ENCODE measurements at places on chromosomes 2 and 18.

DNA sequence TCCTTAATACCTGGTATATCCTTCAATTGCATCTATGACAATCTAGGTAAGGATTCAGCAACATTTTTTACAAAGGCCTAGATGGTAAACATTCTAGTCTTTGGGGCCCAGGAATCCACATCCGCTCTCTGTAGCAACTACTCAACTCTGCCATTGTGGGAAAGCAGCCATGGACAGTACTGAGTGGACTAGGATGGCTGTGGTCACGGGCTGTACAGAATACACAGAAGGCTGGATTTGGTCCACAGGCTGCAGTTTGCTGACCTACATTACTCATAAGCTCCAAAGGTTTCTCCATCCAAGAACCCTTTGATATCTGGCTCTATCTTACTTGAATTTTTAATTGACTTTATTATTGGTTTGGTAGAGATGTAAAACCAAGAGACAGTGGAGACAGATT, 418.3 kb upstream of the LRRTM1 start:
- no peak for DNase-seq

DNA sequence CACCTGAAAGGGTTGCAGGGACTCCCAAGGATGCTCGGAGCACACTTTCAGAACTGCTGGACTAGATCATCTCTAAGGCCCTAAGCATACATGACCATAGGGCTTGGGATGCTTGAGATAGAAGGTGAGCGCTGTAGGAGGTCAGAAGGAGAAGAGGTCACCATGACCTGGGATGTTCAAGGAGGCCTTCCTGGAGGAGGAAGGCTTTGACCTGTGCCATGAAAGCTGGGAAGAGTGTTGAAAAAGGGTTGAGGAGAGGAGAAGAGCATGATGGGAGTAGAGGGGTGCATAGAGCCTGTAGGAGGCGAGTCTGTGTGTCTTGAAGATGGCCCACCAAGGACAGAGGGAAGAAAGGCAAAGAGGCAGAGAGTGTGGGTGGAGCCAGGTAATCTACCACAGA, 222.4 kb downstream of the LOXHD1 start:
- DNase-seq = no peak

DNA sequence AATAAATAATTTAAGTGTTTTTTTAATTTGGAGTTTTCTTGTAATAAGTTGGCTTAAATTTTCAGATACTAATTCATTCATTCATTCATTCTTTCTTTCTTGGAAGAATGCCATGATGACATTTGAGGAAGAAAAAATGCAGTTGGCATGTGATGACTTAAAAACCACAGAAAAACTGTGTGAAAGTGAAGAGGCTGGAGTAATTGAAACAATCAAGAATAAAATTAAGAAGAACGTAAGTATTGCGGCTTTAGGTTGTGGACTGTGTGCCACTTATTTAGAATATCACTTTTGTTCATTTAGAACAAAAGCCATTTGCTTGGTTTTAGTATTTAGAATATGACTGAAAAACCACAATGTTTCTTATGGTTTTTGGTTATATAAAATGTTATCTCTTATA, 51.4 kb downstream of the TTC39C start:
- no peak for DNase-seq

DNA sequence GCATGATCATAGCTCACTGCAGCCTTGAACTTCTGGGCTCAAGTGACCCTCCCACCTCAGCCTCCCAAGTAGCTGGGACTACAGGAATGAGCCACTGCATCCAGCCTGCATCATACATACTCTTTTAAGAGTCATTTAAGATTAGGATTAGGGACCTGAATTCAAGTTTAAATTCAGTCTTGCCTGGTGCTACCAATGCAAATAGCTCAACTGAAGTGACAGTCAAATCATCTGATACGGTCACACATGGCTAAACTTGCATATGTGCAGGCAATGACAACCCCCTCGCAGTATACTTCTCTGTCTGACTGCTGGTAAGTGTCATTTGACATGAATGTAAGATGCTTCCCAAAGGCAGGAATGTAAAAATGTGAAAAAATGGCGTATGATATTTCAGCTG, 31.8 kb upstream of the TMEM131 start:
- DNase-seq = no peak

DNA sequence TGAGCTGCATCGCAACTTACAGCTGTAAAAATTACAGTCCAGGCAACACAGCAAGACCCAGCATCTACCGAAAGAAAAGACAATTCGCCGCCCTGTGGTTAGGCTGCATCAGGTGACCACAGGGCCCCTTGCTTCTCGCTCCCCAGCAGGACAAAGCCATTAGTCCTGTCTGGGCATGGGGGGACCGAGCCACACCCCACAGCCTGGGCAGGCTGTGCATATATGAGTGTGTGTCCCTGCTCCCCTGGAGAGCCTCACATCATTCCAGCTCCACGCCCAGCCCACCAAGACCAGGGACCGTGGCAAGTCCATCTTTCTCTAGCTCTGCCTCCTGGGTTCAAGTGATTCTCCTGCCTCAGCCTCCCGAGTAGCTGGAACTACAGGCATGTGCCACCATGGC, 33.9 kb downstream of the SNORC start:
- DNase-seq = no peak

DNA sequence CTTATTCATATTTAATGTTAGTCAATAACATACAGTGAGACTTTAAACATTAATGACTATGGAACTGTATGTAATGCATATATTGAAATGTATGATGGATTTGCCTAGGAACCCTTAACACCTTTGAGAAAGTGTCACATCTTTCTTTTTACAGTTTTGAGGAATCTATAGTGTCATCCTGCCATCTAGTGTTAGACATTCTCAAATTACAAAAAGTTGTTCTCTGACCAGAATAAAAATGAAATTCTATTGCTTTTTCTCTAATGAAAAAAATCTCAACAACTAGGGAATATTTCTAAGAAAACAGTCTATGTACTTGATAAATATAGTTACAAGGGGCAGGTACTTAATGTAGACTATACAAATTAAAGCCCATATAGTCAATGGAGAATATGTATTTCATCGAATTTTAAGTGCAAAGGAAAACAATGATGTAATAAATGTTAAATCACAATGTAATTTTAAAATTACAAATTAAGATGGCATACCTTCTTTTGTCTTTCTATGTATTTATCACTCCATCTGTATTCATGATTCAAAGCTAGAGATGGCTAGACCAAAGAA, 5.1 kb upstream of the CALCRL start:
- DNase-seq = peak; percentile 59

DNA sequence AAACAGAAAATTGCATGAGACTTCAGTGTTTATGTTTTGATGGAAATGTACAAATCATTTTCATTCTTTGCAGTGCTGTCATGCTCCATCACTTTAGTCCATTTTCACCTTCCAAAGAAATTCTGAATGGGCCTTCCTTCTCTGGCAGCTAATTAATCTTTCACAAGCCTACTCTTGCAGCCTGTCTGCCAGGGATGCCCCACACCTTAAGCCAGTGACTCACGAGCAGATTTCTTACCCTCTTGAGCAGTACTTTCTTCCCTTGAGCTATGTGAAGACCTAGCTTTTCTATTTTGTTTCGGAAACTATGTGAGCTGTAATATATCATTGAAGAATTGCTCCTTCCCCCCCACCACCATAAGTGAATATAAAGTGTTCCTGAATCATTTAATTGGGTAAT, 404.3 kb upstream of the VWC2L start:
- no peak for DNase-seq

DNA sequence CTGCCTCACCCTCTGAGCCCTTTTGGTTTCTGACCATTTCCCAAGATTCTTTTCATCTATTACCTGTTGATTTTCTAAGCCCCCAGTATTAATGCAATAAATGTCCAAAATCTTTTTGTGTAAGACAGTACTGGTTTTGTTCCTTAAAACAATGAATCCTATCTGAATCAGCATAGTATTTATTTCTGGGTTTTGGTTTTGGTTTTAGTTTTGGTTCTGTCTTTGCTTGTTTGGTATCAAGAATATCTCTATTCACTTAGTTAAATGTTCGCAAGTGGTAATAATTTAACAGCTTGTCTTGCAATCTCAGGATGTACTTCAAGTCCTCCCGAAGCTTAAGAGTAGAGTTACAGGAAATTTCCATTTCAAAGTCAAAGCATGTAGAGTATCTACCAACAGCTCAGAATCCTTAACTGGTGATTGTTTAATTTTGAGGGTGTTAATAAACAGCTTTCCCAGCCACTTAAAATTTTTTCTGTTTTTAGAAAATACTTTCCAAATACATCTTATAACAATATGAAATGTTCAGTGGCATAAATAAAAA, 67.7 kb upstream of the NEDD4L start:
- DNase-seq = no peak

DNA sequence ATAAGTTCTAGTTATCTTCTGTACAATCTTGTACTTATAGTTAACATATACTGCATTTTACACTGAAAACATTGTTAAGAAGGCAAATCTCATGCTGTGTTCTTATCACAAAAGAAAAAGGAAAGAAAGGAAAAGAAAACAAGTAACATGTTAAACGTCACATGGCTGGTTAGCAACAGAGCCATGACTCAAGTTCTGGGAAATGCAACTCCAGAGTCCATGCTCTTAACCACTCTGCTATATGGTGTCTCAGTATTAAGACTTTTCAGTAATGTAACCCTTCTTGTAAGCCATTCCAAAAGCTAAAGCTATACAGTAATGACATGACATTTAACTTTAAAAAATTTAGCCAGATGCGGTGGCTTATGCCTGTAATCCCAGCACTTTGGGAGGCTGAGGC, 181.4 kb downstream of the BARD1 start:
- no peak for DNase-seq

DNA sequence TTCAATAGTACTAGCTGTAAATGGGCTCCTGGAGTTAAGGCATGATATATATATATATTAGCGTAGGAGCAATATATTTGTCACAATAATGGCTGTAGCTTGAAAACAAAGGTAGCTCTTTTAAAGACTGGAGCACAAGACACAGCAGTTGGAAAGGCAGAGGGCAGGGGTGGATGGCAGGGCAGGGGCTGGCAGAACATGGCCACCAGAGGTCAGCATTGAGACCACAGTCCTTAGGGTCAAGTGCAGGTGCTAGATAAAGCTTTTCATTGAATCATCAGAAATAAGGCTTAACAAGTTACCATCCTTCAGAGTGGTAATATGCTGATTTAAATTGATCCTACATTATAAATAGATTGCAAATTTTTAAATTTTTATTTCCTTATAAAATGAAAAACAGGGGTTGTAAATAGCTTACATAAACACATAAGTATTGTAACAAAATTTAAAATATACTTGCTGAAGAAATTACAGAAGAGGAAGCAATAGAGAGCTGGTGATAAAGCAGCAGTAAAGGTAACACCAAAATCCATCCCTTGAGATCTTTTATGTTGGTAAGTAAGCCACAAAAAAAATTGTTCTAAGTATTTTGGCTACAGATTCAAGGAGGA, 161.2 kb upstream of the PIEZO2 start:
- peak; percentile 82 for DNase-seq

GRCh38 chr2:56130463-56131070, 53.2 kb upstream of the CCDC85A start:
- DNase-seq = peak; percentile 60

DNA sequence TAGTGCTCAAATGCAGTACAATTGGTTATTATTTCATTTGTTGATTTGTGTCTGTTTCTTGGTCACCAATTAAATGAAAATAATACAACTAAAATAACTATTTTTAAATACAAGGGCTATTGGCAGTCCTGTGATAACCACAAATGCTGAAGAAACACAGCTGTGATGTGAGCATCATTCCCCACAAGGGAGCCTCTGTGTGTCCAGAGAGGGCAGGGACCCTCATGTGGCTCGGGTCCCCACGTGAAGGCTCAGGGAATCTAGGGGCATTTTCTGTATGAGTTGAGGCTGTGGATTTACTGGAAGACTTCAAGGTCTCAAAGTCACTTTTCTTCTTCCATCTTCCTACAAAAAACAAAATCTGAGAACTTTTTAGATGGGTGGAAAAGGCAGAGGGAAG, 316.1 kb upstream of the RAB12 start:
- no peak for DNase-seq

DNA sequence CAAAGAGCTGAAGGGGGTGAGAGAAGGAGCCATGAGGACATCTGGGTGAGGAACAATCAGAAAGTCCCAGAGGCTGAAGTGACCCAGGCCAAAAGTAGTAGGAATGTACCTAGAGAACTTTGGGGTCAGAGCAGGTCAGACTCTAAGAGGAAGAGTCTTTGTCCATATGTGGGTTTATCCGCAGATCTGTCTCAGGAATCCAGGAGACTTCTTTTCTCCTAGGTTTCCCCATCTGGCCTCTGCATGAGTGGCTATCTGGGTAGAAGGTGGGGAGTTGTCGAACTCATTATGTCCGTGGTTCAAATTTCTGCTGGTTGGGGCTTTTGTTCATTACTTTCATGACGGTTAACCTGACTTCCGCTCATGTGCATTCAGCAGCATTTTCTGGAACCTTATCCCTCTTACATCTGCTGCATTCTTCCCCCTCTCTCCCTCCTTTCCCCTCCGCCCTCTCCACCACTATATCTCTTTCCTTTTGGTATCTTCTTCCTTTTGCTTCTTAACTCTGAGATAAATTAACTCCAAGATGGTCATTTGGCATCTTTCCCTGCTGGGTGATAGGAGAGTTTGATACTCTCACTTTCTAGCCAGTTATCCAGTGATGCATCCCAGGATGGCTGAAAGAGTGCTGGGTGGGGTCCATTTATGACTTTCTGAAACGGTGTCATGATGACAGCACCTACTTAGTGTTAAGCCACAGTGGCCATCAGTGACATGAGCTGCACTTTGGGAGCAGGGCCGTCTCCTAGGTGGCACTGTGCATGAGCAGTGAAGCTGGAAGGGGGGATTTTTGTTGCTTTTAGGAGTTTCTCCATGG, 2.1 kb downstream of the LIPG start:
- DNase-seq = no peak

DNA sequence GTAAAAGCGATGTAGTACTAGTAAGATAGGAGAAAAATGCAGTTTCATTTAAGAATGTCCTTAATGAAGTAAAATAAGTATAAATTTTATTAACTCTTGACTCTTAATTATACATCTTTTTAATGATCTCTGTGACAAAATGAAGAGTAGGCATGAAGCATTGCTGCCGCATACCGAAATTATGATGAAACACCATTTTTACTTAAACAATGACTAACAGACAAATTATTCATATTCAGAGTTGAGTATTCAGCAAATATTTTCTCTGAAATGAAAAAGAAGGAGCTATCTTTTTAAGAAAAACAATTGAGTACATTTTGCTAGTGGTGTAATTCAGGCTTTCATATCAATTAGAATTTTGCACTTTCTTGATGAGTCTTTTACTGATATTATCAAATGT, 150.6 kb upstream of the DOCK10 start:
- no peak for DNase-seq

GRCh38 chr2:149715005-149715592, 127.5 kb upstream of the MMADHC start:
- DNase-seq = peak; percentile 71
